ENCODE measurements at places on chromosomes 6 and 20. TPM values are rescaled to one million over a fixed set of nuclear protein-coding genes. Genes with fewer than 3 reads are reported as not detected.

- no peak for DNase-seq
These were observed 74.0 kb upstream of the SULF2 start for GRCh38 chr20:47859278-47859677.

GRCh38 chr20:47775039-47775438 is 10.2 kb downstream of the SULF2 start:
- DNase-seq: no peak

DNA sequence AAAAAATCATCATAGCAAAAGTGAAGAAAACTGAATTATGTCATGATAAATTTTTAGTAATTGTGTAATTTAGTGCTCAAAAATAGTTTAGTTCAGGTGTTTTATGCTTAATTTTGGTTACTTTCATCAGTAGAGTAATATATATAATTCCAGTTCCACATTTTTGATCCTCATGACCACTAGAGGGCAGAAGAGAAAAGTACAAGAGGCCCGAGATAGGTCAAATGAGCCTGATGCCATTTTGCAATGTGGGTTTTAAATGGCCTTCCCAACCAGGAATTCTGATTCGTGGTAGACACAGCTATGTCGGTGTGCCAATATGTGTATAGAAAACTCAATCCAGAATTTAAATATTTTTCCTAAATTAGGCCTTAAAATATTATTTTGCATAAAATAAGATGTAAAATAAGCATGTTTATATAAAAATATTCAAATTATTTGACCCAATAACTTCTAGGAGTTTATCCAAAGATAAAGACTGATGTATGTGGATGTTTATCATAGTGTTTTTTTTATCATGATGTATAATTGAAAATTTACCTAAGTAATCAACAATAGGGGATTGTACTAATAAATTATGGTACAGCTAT is 159.7 kb upstream of the RPS6KA2 start:
- no peak for DNase-seq

DNA sequence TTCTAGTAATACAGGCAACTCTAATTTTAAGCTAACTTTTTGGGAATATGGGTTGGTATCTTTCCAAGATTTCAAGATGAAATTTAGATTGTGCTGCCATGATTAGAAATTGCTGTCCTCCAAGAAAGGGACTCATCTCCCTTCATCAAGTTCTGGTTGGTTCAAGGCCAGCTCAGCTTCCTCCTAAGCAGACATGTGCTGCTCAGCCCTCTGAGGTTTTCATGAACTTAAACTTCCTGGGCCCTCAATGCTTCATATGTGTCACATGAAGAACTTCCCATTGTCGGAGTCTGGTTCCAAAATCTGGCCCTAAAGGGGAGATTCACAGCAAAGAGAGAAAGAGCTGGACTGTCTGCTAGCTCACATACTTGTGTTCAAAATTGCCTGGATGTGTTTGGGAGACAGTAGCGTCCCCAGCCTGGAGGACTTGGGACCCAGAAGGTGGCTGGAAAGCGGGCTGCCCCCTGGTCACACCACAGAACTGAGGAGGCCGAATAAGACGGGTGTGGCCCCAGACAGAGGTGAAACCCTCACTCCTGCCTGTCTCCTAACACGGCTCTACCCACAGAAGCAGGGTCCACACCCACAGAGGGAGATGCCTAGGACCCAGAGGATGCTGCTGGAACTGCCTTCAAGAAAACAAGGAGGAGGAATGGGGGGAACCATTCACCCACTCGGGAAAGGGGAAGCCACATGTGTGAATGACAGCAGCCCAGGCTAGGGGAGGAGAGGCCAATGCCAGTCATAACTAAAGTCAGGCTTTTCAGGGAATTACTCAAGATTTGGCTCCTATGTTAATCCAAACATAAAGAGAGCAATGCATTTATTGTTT is 54.3 kb upstream of the GPR31 start:
- no peak for DNase-seq

DNA sequence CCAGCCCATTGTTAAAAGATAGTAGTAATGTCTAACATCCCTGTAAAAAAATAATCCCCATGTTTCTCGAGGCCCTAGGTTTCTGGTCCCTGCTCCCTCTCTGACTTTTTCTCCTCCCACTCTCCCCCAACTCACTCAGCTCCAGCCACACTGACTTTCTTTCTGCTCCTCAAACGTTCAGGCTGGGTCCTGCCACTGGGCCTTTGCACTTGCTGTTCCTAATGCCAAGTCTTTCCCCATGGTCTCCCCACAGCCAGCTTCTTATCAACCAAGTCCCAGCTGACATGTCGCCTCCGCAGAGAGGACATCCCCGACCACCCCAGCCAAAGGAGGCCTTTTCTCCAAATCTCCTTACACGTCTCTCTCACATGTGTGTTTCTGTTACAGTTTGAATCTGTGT is 21.8 kb upstream of the PTGIS start:
- DNase-seq: no peak

DNA sequence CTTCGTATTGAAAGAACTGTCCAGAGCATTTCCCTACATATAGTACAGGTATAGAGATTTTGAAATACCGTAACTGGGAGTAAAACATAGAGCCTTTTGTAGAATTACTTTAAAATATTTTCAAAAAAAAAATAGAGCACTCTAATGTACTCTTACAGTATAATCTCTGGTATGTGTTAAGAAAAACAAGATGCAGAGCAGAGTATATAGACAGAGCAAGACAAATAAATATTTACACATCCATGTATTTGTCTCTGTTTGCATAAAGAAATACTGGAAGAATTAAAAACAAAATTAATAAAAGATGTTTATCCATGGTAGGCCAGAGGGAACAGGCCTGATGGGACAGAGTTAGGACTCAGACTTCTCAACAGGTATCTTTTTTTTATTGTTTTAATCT is 28.0 kb upstream of the SUMO4 start:
- no peak for DNase-seq

- DNase-seq: no peak
These were observed 122.5 kb downstream of the COL9A1 start for GRCh38 chr6:70180183-70180900.

- DNase-seq: no peak
These were observed 1.7 kb downstream of the PRPH2 start for GRCh38 chr6:42720739-42721138.

- no peak for DNase-seq
These were observed 363.1 kb downstream of the PRKN start for GRCh38 chr6:162364488-162364887.

DNA sequence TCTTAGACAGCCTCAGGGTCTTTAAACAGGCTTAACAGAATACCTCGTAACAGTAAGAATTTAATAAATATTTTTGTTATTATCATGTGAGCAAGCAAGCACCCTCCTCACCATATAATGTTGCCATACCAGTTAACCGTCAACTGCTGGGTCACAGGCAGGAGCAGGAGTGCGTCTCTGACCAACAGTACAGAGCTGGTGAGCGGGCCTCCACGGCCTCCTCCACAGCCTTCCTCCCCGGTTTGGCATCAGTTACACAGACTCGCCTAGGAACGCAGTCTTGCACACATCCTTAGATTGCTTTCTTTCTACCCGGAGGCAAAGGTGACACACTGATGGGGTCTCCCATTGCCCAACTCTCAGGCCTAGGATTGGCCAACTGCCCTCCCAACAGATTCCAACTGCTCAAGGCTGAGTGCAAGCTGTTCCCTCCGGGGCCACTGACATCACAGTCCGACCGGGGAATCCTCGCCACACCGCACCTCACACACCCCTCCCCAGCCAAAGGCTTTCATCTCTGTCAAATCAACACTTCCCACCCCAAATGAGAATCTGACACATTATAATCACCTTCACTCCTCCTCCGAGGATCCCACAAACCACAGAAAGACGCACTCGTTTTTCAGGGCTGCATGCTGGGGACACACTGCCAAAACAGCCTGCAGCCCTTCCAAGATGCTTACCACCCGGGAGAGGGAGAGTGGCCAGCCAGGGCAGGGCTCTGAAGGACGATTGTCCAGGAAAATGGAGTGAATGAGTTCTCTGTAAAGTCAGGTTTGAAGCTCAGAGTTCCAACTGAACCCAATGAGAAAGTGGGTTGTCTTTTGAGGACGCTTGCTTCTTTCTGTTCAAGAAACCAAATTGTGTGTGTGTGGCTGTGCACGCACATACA is 63.2 kb downstream of the PDE10A start:
- no peak for DNase-seq

GRCh38 chr6:74870403-74870802 is 335.4 kb downstream of the COL12A1 start:
- DNase-seq: no peak

DNA sequence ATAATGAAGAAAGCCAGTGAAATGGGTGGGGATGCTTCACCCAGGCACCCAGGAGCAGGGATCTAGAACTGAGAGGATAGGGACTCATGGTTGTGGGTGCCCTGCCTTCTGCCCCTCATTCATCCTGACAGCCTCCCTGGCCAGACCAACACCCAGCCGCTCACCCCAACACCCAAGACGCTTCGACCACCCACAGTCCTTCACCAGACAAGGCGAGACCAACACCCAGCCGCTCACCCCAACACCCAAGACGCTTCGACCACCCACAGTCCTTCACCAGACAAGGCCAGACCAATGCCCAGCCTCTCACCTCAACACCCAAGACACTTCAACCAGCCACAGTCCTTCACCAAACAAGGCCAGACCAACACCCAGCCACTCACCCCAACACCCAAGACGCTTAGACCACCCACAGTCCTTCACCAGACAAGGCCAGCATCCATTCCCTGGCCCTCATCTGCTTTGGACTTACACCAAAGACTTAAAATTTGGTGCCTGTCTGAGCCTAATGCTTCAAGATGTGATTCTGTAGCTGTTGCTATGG is 131.5 kb downstream of the ANKRD60 start:
- DNase-seq: no peak

- DNase-seq: no peak
These were observed 167.8 kb upstream of the UST start for GRCh38 chr6:148578837-148579565.

- no peak for DNase-seq
These were observed 4.3 kb downstream of the CENPW start for GRCh38 chr6:126344181-126344580.

GRCh38 chr20:33719277-33719988 is 677 bp downstream of the PXMP4 start:
- peak; percentile 25 for DNase-seq

DNA sequence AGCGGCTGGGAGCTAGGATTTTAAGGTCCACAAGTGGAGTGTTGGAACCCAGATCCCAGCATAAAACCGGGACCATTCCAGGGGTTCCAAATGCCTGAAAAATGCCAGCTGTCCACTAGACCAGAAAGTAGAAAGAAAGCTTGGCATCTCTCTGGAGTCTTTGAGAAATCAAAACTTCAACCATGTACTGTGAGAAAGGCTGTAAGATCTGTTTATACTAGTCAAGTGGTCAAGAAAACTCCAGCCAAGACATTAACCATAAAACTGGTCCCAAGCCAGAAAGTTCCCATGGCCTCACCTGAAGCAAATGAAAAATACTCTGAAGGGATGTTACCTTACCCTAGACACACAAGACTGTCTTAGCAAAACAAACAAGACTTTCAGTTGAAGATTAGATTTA is 112.6 kb downstream of the DCDC2 start:
- DNase-seq: no peak

DNA sequence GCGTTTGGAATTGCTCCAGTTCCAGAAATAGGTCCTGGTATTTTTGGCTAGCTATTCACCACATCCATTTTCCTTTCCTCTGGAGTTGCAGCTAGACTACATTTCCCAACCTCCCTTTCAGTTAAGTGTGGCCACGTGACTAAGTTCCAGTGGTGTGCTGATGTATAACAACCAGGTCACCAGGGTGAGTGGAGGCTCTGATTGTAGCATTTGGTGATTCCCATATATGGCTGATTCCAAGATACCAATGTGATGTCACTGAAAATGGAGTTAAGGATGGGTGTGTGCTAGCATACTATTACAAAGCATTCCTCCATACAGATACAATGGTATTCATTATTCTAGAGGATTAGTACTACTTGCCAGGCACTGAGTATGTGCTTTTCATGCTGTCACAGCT is 49.7 kb upstream of the STK35 start:
- no peak for DNase-seq

DNA sequence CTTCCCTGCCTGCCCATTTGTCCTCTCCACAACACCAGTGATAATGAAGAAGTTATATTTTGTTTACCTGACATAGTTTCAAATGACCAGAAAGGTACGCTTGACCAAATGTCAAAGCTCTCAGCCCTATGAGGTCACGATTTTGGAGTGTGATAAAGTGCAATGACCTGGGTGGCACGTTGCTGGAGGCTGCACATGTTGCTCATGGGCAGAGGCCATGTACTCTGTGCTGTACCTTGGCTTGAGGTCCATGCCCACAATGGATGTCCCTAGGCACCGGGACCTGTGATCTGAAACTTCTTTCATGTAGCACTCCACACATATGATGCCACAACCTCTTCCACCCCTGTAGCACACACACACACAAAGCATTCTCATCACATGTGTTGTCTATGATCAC is 164.0 kb upstream of the HEY2 start:
- DNase-seq: no peak

- no peak for DNase-seq
These were observed 146.9 kb upstream of the EPHA7 start for GRCh38 chr6:93566285-93566684.

- DNase-seq: no peak
These were observed 256.3 kb upstream of the TAB2 start for GRCh38 chr6:149060985-149061760.

GRCh38 chr20:20491110-20491783 is 123.3 kb downstream of the INSM1 start:
- DNase-seq: no peak

- DNase-seq: no peak
These were observed 312.0 kb downstream of the SOX4 start for GRCh38 chr6:21905531-21905930.

GRCh38 chr20:41540918-41541317 is 77.3 kb downstream of the CHD6 start:
- no peak for DNase-seq

- DNase-seq: no peak
These were observed 21.1 kb downstream of the SLCO4A1 start for GRCh38 chr20:62663145-62664018.

DNA sequence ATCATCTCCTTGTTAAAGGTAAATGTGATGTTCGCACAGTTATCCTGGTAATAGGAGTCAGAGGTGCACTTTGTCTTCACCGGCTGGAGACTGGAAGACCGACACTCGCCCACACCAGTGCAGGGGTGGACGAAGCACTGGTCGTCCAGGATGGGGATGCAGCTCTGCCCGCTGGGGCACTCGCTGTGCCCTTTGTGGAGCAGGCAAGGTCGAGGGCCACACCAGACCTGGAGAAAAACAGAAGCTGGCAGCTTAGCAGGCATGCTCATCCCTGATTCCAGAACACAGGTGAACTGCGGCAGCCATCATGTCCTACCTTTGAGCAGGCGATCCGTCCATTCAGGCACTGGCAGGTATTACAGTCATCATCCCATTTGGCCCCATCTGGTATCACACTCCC is 32.3 kb downstream of the JAG1 start:
- DNase-seq: no peak

Gene ATP6V1G2
- total RNA-seq: 1.4 TPM

Gene ATG5
- 59.7 TPM for total RNA-seq

Gene MYMX
- total RNA-seq: not detected

Gene PHACTR3
- total RNA-seq: not detected

Gene PXMP4
- total RNA-seq: 6.9 TPM

Gene CEP250
- 67.5 TPM for total RNA-seq

Gene ZNF334
- total RNA-seq: 0.78 TPM

Gene BMP5
- not detected for total RNA-seq

Gene RARS2
- total RNA-seq: 32.0 TPM

Gene TAP1
- total RNA-seq: 512 TPM

Gene FAM217A
- total RNA-seq: not detected

Gene ASIP
- total RNA-seq: not detected

Gene TRAM2
- 2.5 TPM for total RNA-seq

Gene LTB
- 153 TPM for total RNA-seq
